T-helper 9 cell (primary cell): ENCODE measurements at places on chromosomes 2 and 18.

DNA sequence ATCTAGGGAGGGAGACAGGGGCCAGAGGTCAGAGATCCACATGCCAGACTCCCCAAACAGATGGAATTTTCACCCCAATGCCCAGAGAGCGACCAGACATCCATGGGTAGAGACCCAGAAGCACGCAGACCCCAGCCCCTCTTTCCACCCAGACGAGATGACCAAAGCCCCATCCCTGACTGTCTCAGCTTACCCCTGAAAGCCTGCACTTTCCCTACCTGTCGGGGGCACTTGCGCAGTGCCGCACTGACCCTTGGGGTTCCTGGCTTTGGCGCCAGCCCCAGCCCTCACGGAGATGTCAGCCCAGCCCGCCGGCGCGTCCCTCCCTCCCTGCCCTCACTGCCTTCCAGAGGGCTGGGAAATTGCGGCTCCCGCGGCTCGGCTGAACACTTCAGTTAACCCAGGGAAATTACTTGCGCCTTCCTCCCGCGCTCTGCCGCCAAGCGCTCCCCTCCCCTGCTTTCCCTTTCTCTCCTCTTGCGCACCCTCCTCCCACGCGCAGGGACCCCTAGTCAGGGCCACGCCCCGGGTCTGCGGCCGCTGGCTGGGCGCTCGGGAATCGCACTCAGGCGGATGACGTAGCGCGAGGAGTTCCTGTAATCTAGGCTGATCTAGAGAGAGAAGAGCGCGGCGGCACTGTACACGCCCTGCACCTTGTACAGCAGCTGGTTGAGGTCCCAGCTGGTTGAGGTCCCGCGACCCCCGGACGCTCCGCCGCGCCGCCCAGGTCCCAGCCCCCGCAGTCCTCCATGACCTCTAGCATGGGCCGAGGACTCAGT, 12.0 kb downstream of the ALPG start:
- DNase-seq, result no peak

DNA sequence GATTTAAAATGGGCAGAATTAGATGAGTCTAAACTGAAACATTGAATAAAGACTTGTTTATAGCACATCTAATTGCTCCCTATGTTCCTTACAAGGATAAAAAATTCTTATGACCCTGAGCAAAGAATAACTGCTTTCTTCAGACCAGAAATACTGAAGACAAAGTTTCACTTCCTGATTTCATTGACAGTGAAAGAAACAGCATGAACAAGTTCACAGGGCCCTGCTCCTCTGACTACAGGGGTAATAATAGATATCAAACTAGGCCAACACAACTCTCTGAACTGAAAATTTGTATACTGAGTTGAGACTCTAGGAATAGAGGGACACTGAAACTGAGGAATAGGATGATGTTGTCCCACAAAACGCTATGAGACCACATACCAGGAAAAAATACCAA, 1383.3 kb upstream of the CDH2 start:
- no peak for DNase-seq

DNA sequence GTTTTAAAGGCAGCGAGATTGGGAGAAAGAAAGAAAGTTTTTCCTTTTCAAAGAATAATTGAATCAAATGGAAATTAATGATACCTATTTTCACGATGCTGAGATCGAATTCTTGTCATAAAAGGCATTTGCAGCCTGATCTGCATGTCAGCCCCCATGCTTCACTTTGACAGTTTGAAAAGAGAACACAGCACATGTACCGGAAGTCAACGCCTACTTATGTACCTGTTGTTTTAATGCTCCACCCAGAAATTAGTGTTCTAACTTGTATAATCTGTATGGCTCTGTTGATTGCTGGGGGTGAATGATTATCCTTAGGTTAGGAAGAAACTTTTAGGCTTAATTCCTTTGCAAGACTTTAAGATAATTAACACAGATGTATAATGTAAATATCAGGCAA, 31.0 kb downstream of the EEF1B2 start:
- DNase-seq, result no peak

GRCh38 chr2:232432598-232433184, 23.3 kb upstream of the ALPI start:
- no peak for DNase-seq

DNA sequence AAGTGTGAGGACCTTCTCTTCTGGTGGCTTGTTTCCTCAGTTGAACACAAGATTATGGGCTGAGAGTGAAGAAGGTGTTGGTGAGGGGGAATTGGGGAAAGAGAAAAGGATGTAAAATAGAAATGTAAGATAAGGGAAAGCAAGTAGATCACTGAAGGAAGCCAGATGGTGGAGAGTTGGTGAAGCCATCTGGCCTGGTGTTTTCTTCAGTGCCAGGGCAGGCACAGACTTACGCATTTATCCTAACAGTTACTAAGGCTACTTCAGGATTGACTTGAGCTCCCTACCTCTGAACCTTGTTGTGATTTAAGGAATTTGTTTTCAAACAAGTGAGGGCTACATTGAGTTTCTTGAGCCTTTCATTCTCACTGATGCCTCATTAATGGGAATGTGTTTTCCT, 113.8 kb downstream of the GALNT1 start:
- no peak for DNase-seq

GRCh38 chr2:25168256-25169072, at the start of gene POMC:
TSS of gene POMC (minus strand) at chr2:25168580. CDS start at chr2:25164772, 3,808 bp downstream.
- DNase-seq, result peak; percentile 16

- DNase-seq, result no peak
Measured at GRCh38 chr2:198376677-198377076, 572.3 kb downstream of the PLCL1 start.

- no peak for DNase-seq
Measured at GRCh38 chr2:105671156-105671555, 73.6 kb upstream of the NCK2 start.

- DNase-seq, result peak; percentile 34
Measured at GRCh38 chr2:203869223-203870042, 1.9 kb downstream of the CTLA4 start.

DNA sequence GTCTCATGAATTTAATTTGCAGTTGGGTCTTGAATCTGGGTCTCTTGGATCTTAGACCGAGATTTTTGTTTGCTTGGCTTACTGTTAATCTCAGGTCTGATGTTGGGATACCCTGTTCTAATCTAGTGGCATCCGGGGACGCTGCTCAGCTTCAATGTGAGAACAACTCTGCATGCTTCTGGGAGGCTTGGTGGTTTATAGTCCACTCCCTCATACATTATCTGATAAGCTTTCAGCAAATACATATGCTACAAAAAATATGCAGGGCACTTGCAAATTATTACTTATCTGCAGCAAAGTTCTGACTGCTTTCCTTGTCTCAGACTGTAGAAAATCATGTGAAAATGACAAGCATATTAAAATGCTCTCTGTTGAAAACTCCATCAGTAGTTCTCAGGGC, 39.4 kb downstream of the RNF144A start:
- DNase-seq, result no peak

DNA sequence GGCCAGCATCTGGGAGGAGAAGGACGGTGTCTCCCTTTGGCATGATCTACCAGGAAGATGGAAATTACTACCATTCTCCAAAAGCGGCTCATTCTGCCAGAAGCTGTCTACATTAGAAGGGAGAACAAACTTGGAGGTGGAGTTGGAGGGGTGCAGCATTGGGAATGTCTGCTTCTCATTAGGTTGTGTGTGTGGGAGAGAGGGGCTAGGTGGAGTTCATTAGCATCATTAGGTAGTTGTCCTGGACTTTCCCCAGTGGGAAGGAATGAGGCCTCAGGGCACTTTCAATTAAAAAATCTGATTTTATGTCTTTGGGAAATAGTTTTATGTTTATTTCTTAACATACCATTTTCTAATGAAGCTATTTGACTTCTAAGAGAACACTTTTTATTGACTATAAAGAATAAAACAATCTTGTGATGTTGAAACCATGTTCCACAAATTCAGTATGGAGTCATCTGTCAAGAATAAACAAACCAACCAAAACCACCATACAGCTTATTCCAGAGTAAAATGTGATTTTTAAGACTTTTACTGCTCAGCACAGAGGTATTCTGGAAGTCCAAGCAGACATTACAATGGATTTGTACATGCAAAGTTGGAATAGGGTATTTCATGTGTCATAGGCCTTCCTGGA, 60.6 kb downstream of the VAPA start:
- DNase-seq, result no peak

DNA sequence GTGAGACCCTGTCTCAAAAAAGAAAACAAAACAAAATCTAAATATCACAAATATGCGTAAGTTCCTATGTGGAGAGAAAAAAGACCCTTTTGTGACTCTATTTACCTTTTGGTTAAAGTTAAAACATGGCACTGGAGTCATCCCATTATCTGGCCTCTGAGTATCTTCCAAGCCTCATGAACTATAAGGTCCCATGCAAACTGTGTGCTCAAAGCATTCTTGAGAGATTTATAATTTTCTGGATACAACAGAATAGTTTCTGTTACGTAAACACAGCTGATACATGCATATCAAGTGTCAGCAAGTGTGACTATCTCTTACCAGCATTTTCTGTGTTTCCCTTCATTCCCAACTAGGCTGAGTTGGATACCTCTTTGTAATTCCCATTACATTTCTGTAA, 8.8 kb upstream of the NOSTRIN start:
- no peak for DNase-seq

GRCh38 chr18:62371436-62371835, 46.3 kb downstream of the TNFRSF11A start:
- DNase-seq, result no peak

- DNase-seq, result no peak
Measured at GRCh38 chr18:79787865-79788733, 9.6 kb upstream of the KCNG2 start.

DNA sequence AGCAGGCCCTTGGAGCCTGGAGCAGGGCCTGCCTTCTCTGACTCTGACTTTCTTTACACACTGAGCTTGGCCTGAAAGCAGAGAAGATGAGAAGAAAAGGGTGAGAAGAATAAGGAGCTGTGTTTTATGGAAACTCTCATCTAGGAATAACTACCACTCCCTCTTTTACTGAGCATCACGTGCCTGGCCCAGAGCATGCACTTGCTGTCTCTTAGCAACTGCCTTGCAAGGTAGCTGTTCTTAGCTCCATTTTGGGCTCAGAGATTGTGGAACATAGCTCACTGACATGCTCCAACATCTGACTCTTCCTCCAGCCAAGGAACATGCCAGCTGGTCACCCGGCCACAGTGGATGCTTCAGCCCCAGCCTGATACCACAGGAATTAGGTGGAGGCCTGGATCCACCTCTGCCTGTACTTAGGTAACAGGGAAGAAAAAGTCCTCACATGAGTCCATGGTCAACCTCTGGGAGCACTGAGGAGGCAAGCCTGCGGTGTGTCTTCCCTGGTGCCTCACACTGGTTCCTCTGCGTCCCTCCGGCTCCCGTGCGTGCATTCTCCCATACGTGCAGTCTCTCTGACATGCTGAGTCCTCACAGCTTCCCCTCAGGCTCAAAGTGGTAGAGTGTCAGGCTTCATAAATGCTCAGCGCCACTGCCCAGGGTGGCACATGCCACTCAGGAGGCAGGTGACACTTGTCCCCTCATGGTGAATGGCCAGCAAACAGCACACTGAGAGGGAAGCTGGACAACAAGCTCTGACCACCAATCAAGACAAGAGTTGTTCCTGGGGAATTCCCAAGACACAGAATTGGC, 35.7 kb downstream of the AMER3 start:
- DNase-seq, result no peak

DNA sequence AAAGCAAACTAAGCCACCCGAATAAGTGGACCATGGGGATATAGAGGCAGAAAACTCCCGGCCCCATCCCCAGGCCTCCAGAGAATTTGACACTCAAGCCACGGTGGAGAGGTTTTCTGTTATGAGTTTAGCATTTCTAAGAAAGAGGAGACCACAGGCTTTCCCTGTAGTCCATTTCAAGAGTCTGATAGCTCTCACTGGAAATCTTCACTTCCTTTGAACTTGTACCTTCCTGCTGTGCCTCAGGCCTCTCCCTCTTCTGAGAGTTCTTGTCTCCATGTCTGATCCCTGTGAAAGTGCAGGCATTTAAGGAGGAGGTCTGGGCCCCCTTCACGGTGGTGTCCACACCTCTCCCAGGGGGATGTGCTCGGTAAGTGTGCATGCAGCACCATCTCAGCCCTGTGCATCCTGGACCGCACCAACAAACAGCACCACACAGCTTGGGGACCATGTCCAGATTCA, 113.7 kb downstream of the BCL2 start:
- DNase-seq, result no peak

DNA sequence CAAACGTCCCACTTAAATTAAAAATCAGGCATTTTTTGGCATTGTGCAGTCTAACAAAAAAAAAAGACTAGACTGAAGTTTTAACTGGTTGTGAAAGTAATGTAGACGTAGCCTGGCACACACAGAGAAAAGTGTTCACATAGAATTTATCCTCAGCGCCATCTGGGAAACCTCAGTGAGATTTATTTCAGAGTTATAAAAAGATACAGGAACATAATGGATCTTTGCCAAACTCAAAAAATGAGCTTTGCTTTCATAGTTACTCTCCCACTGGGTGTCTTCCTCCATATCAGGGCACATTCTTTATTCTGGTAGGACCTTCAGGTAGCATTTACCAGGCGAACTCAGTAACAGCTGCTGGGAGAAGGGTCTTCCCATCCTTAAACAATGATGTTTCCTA, 532.4 kb upstream of the SALL3 start:
- no peak for DNase-seq

DNA sequence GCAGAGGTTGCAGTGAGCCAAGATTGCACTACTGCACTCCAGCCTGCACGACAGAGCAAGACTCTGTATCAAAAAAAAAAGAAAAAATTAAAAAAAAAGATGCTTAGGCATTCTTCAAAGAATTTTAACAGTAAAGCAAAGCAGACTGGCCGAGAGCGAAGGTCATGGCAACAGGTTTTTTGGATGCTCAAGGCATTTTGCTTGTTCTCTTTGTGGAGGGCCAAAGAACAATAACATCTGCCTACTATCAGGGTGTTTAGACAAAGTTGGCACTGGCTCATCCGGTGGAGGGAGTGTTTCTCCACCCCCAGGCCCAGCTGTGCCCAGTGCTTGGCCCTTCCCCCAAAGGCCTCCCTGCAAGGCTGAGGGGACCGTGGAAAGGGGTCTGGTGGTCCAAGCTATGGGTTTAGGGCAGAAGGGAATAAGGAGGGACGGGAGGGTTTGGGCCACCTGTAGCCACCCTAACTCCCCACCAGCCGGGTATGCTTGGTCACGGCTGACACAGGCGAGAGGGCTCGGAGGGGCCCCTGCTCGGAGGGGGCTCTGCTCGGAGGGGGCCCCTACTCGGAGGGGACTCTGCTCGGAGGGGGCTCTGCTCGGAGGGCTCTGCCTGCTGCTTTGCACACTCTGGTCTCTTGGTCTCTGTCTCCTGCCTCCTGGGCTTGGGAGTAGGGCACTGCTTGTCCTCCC, 26.7 kb upstream of the ALLC start:
- no peak for DNase-seq

GRCh38 chr18:75211626-75211952, 992 bp downstream of the TSHZ1 start:
- DNase-seq, result no peak

DNA sequence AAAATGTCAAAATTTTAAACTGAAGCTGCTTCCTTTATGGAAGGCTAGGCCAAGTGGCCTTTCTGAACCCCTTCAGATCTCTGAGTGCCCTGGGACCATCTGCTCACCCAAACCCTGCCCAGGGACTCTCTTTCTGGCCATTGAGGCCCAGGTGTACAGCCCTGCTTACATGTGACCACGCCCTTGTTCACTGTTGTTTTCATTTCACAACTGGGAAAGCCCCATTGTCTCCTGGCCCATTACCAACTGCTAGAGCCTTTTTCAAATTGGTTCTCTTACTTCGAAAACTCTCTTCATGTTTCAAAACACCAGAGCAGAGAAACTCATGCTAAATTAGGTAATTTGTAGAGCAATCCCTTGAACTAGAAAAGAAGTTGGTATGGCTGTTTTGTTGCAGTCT, 219.5 kb upstream of the TANK start:
- DNase-seq, result no peak
